Left cardiac atrium (tissue), 4 donors: ENCODE measurements at places on chromosomes 11 and 22. TPM values are rescaled to one million over a fixed set of nuclear protein-coding genes. Genes with fewer than 3 reads are reported as not detected.

The BDNF gene
- 0.08 TPM for total RNA-seq

The SLC22A25 gene
- total RNA-seq: not detected

The TNNT3 gene
- total RNA-seq: 11.7 TPM

The NAV2 gene
- 12.3 TPM for total RNA-seq

The KRTAP5-9 gene
- total RNA-seq: not detected

The GGTLC2 gene
- total RNA-seq: not detected

The CAT gene
- total RNA-seq: 98.1 TPM

The OR5AL1 gene
- total RNA-seq: not detected

The OR4A16 gene
- total RNA-seq: not detected

The SLC22A6 gene
- total RNA-seq: not detected

The SHISAL1 gene
- 4.2 TPM for total RNA-seq
